ENCODE measurements at places on chromosomes 12 and 14.
A peak's percentile ranks its signal among the peaks of the same experiment; 100 is the strongest.

DNA sequence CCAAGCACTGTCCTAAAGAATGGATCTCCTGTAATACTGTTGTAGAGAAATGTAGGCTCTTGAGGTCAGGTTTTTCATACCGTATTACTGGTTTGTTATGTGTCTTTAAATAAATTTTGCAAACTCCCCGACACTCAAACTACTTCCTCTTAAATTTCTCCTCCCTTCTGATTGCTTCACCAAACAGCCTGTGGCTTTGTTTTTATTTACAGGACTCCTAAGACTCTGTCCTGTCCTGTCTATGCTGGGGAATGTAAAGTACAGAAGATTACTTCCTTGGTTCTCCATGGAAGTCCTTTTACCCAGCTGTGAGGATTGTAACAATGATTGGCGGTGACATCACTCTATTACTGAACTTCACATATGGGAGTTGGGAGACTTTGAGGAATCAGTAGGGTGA, 873.5 kb downstream of the DIO2 start:
- no peak for DNase-seq

- DNase-seq = no peak
Observed at GRCh38 chr12:6104027-6104426, 20.4 kb downstream of the VWF start.

GRCh38 chr12:113093409-113094101, 37.0 kb downstream of the DTX1 start:
- DNase-seq = no peak

GRCh38 chr12:42853370-42854140, 264.0 kb upstream of the PRICKLE1 start:
- no peak for DNase-seq

- DNase-seq = no peak
Observed at GRCh38 chr14:59816941-59817340, 53.6 kb downstream of the RTN1 start.

GRCh38 chr12:29103539-29103974, 45.5 kb upstream of the FAR2 start:
- peak; percentile 55 for DNase-seq

GRCh38 chr14:103142721-103143302, 19.6 kb downstream of the TNFAIP2 start:
- DNase-seq = no peak

GRCh38 chr14:68939893-68940613, 39.0 kb downstream of the ACTN1 start:
- DNase-seq = no peak

DNA sequence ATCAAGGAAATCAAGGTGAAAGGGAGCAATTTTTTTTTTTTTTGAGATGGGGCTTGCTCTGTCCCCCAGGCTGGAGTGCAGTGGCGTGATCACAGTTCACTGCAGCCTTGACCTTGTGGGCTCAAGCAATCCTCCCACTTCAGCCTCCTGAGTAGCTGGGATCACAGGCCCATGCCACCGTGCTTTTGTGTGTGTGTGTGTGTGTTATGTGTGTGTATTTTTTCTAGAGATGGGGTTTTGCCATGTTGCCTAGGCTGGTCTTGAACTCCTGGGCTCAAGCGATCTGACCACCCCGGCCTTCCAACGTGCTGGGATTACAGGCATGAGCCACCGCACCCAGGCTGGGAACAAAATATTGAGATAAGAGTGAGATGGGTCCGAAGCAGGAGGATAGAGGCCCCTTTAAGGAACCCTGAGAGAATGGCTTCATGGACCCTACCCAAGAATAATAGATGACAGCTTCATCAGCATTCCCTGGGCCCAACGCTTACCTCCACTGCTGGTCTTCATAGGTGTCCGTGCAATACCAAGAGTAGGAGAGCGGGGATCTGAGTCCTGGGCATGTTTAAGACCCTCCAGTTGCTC, 1.0 kb downstream of the CDCA3 start:
- DNase-seq = no peak

DNA sequence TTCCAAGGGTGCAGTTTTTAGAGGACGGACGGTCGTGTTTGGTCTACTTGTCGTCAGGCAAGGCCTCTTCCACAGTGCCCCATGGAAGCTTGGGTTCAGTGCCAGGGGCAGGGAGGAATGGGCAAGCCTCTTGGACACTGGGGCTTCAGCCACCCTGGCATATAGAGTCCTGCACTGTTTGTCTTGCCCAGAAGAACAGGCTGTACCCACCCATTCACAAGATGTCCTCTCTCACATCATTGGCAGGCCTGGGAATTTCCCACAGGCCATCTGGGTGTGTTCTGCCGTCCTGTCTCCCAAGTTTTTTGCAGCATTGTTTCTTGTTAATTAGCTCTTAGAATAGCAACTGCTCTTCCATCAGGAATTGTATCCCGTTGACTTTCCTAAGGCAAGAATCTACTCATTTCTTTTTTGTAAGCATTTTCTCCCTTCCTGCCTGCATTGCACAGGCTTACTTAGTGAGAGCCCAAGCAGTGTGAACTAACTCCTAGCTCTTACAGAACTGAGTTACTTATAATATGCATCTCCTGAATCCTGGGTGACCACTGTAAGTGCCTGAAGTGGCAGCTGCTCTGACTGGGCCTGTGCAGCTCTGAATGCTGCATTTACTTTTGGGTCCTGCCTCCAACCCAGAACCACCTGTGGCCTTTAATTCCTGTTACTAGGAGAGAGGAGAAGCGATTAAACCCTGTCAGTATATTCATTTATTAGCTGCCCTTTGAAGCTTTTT, 149.4 kb upstream of the HIF1A start:
- no peak for DNase-seq

DNA sequence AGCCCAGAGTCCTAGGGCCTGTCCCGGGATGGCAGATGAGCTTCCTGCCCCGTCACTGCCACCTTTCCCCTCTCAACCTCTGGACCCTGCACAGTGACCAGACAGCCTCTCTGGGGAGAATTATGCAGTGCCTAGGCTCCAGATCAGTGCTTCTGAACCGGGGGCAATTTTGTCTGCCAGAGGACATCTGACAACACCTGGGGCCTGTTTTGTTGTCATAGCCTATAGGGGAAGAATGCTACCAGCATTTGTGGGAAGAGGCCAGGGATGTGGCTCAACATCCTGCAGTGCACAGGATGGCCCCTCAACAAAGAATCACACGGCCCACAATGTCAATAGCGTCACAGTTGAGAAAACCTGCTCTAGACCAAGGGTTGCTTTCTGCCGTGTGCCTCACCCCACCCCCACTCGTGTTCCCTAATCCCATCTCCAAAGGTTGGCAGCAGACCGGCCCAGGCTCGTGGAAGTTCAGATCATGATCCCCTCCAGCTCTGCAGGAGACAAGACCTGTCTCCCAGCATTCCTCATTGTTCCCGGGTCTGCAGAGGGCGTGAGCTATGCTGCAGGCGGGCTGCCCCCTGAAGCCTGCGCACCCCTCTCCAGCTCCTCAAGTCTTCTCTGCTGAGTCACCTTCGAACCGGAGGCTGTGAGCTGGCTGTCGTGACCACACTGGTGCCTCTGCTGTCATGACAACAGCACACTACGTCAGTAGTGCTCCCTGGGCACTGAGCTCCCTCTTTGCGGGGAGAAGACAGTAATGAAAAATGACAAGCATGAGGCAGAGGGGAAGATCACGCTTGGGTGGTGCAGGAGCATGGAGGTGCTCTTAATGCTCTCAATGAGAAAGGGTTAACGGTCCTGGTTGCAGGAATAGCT, 2.0 kb upstream of the GAPDH start:
- DNase-seq = peak; percentile 59

DNA sequence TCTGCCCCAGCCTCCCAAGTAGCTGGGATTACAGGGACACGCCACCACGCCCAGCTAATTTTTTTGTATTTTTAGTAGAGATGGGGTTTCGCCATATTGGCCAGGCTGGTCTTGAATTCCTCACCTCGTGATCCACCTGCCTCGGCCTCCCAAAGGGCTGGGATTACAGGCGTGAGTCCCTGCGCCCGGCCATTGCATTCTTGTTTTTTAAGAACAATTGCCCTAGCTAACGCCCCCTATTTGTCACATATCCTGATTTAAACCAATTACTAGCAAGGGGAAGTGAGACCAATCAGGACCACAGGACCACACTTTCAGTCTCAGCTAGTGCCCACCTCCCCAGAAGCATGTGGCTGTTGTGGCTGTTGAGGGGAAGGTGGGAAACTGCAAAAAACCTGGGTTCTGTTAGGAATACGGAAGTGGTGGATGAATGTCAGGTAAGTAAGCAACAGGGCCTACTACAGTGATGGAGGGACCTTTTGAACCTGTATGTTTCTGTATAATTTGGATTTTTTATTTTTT, 37.8 kb upstream of the NFYB start:
- DNase-seq = no peak

DNA sequence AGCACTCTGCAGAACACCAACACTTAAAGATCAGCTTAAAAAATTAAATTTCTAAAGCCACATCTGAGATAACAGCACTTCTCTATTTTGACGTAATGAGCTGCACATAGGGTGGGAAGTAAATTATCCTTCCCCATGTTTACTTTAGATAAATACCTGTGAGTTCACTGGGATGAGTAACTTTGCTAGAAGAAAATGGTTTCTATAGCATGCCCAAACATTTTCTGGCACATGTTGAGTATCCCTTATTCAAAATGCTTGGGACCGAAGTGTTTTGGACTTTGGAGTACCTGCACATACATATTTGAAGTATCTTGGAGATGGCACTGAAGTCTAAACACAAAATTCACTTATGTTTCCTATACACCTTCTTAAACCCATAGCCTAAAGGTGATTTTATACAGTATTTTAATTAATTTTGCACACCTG, 6.6 kb downstream of the SLC38A2 start:
- no peak for DNase-seq

DNA sequence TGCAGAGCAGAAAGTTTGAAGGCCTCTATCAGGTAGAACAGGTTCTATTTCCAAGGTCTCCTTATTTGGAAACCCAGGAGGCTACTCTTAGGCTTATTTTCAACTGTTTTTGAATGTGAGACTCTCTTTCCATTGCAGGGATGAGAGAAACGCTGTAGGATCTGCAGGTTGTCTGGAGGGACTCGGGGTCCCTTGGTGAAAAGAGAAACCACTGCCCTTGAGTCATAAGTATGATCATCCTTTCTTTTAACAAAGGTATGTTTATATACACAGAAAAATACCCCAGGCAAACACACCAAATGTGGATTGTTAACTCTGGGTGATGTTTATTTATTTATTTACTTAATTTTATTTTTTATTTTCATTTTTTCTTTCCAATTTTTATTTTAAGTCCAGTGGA, 57.8 kb upstream of the MAX start:
- DNase-seq = no peak

DNA sequence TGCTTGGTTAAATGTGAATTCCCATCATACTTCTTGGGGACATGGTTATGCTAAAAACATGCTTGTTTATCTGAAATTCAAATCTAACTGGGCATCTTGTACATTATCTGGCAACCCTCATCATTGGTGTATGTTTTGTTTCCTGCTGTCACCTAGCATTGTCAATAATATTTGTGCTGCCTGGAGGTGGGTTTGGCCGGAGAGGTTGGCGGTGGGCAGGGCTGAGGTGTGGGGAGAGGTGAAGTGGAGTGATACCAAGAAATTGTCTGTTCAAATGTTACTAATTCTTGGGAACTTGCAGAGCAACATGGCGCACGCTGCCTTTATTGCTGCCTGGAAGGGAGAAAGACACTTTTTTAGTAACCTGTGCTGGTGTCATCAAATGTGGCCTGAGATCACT, 280.5 kb downstream of the VRK1 start:
- DNase-seq = no peak

DNA sequence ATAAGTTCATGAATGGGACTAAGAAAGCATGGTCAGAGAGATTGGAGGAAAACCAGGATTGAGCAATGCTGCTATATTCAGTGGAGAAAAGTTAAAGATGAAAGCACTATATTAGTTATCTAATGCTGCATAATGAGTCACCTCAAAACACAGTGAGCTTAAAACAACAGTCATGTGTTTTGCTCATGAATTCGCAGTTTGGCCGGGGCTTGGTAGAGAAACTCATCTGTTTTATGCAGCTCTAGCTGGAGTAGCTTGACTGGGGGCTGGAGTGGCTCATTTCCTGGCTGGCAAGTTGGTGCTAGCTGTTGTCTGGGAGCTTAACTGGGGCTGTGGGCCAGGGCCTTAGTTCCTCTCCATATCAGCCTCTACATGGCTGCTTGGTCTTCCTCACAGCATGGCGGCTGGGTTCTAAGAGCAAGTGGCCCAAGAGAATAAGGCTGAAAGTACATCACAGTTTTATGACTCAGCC, 90.1 kb downstream of the ADCK1 start:
- DNase-seq = no peak

DNA sequence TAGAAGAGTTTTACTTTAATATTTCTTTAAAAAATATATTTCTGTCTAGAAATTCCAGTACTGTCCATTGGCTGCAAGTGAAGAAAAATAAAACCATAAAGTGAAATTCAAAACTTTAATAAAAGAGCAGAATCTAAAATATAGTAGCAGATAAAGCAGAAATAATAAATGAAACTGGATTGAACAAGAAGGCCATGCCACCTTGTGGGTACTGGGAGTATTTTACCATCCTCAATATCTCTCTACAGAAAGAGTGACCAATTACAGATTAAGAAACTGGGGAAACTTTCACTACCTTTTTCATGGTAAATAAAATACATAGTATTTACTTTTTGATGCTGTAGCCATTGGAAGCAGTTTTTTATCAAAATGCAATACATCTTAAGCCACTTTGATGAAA, 220.5 kb downstream of the BCAT1 start:
- DNase-seq = no peak

GRCh38 chr12:56237552-56237951, 7.7 kb downstream of the SLC39A5 start:
- DNase-seq = no peak

DNA sequence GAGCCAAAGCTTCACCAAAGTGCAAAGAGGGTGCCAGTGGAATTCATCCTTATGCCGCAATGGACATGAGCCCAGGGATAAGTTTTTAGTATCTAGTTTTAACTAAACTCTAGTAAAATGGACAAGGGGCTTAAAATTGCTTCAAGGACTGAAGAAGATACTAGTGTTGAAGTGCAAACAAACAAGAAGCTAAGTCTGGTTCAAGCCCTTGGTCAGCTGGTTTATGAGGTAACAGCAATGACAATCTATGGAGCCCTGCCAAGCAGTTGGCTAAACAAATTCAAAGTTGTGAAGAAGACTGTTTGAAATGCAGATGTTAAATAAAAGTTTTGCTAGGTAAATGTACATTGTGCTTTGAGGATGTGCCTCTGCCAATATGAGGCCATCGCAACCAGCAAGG, 209.4 kb downstream of the KTN1 start:
- DNase-seq = no peak

DNA sequence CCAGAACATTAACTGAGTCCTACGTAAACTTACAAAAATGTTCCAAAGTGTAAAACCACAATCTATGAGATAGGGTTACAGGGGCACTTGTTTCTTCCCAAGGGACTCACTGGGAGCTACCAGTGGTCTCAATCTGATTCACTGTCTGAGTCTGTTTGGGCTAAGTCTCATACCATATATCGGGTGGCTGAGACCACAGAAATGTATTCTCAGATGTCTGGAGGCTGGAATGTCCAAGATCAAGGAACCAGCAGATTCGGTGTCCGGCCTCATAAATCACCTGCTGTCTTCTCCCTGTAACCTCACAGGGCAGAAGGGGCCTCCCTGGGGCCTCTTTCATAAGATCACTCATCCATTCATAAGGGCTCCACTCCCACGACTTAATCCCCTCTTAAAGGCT, 616.3 kb upstream of the TMEM132C start:
- no peak for DNase-seq

GRCh38 chr14:78762331-78762730, 592.2 kb downstream of the NRXN3 start:
- no peak for DNase-seq

- DNase-seq = peak; percentile 87
Observed at GRCh38 chr12:53054112-53054878, 4.4 kb downstream of the TNS2 start.

Data from activated CD4-positive, alpha-beta T cell treated with anti-CD3 and anti-CD28 coated beads, Interleukin-2, amount 50 U/mL, for 24 hours (primary cell).